Caudate nucleus (tissue), 63 donors: ENCODE measurements at places on chromosomes 3 and 15.

- no peak for DNase-seq
Measured at GRCh38 chr15:22939652-22940061, 40.5 kb downstream of the CYFIP1 start.

DNA sequence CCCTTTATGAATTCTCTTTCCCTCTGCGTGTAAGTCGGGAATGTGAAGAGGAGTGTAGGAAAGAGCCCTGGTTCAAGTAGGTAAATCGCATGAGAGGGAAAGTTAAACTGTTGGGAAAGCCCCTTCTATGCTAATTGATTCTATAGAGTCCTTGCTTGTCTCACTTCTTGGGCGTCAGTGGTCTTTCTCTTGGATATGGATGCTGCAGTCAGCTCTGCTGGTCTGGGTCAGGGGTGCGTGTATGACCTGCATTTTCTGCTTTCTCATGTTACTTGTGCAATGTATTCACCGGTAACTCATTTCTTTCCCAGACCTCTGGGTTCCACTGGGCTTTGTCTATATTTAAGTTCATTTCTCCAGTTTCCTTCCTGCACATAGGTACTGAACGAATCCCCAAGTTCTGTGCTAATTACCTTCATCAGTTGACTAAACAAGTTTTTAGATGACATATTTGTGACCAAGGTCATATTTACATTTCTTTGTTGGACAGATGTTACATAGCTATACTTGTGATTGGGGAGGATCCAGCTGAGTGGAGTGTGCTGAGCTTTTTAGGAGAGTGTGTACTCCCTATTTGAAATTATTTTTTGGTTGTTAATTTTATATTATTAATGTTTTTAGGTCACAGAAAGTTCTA, 1.4 kb downstream of the SETD5 start:
- DNase-seq: no peak

- DNase-seq: no peak
Measured at GRCh38 chr15:96274698-96275097, 55.8 kb upstream of the NR2F2 start.

DNA sequence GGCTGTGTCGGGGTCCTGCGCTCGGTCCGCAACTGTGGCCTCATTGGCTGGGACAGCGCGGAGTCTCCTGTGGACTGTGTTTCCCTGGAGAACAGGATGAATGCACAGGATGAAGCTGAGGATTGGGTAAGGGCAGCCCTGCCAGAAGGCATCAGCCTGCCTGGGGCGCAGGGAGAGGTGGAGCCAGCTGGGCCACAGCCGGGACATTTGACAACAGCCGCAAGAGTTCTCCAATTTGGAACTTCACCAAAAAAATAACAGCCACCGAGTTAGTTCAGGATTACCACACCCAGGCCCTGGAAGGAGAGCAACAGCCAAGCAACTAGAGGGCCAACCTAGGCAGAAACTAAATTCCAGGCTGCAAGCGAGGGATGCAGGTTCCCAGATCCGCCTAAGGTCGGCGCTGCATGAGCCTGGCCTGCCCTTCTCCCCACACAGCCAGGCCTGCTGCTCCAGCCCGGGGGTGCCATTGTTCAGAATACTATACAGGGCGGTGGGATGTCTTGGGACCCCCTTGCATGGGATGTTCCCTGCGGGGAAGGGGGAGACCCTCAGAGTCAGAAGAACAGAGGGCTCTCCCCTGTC, 229.3 kb downstream of the OCA2 start:
- no peak for DNase-seq

- DNase-seq: no peak
Measured at GRCh38 chr3:167913219-167913835, 177.8 kb downstream of the SERPINI1 start.

DNA sequence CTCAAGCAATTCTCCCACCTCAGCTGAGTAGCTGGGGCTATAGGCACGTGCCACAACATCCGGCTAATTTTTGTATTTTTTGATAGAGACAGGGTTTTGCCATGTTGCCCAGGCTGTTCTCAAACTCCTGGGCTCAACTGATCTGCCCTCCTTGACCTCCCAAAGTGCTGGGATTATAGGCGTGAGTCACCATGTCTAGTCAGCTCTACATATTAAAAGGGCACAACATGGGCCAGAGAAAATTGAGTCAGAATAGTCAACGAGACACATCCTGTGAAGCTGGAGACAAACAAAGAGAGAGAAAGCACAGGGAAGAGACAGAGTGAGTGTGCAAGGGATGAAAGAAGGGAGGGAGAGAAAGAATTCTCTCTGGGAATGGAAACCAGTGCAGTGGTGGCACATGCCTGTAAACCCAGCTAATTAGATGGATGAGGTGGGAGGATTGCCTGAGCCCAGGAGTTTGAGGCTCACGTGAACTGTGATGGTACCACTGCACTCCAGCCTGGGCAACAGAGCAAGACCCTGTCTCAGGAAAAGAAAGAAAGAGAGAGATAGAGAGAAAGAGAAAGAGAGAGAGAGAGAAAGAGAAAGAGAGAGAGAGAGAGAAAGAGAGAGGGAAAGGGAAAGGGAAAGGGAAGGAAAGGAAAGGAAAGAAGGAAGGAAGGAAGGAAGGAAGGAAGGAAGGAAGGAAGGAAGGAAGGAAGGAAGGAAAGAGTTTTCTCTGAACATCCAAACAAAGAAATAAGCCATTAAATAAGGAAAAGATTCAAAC, 107.2 kb upstream of the SLC25A36 start:
- DNase-seq: no peak

GRCh38 chr3:127131424-127132170, 61.3 kb upstream of the PRR23E start:
- no peak for DNase-seq

DNA sequence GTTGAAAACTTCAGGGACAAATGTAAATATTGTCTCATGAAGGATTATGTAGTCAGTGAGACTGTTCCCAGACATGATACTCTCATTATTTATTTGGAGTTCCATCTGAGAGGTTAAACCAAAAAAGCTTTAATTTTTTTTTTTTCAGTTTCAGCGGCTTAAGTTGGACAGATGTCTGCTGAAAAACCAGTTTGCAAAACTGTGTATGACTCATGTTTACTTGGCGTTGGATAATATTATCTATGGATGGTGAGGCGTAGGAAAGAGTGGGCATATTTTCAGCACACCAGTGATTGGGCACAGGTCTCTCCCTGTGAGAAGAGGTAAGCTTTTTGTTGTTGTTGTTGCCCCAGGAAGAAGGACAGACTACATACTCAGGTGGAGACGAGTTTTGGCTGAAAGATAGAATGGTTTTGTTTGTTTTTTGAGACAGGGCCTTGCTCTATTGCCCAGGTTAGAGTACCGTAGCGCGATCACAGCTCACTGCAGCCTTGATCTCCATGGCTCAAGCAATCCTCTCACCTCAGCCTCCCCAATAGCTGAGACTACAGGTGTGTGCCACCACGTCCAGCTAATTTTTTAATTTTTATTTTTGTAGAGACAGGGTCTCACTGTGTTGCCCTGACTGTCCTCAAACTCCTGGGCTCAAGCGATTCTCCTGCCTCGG, 16.4 kb upstream of the ANXA2 start:
- no peak for DNase-seq

DNA sequence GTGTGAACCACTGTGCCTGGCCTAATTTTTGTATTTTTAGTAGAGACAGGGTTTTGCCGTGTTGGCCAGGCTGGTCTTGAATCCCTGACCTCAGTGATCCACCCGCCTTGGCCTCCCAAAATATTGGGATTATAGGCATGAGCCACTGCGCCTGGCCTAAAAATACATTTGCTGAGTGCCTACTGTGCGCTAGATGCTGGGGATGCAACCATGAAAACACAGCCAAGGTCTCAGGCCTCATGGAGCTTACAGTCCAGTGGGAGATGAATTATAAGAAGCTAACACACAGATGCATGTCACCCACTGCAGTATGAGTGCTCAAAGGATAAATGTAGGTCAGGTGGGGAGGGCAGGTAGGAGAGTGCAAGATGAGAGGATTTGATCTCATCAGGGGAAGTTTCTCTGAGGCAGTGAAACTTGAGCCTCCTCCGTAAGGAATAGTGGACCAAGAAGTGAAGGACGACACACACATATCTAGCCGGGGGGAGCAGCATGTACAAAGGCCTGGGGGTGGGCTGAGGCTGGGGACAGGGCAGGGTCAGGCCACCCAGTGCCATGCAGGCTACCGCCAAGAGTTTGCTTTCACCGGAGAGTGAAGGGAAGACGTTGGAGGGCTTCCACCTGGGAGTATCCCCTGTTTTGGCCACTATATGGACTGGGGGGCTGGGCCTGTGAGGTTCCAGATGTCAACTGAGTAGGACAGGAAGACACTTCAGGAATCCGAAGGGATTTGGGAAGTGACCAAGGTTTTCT, 24.3 kb downstream of the IRAK2 start:
- no peak for DNase-seq

- no peak for DNase-seq
Measured at GRCh38 chr15:92907896-92908712, 8.0 kb downstream of the CHD2 start.

DNA sequence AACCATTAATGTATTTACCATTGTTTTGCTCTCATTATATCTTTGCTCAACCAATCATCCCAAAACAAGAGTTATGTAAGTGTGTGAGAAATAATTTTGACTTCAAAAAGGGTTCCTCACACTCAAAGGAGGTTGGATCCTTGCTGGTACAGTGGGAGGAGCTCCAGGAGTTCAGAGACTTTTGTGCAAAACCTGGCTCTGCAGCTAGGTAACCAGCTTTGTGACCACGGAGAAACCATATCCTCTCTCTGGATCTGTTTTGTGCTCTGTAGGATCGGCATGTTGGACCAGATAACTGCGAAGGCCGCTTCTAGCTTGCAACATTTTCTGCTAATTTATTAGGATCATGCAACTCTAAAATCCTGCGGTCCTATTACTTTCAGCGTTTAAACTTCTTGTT, 128.6 kb upstream of the LIPC start:
- no peak for DNase-seq
